ENCODE measurements at places on chromosomes 16 and 17. TPM values are rescaled to one million over a fixed set of nuclear protein-coding genes. Genes with fewer than 3 reads are reported as not detected.

The CES3 gene
- total RNA-seq, result 0.19 TPM

The PLCD3 gene
- 15.6 TPM for total RNA-seq

The SCRN2 gene
- 20.7 TPM for total RNA-seq

The NTN3 gene
- total RNA-seq, result 0.09 TPM

The PYDC1 gene
- not detected for total RNA-seq
